Osteocyte (in vitro differentiated cells): ENCODE measurements at places on chromosomes 1 and 21. TPM values are rescaled to one million over a fixed set of nuclear protein-coding genes. Genes with fewer than 3 reads are reported as not detected.

- DNase-seq, result no peak
Observed at GRCh38 chr1:170284512-170284911, 138.8 kb downstream of the NTMT2 start.

- no peak for DNase-seq
Observed at GRCh38 chr21:14768042-14768441, 221.9 kb upstream of the SAMSN1 start.

DNA sequence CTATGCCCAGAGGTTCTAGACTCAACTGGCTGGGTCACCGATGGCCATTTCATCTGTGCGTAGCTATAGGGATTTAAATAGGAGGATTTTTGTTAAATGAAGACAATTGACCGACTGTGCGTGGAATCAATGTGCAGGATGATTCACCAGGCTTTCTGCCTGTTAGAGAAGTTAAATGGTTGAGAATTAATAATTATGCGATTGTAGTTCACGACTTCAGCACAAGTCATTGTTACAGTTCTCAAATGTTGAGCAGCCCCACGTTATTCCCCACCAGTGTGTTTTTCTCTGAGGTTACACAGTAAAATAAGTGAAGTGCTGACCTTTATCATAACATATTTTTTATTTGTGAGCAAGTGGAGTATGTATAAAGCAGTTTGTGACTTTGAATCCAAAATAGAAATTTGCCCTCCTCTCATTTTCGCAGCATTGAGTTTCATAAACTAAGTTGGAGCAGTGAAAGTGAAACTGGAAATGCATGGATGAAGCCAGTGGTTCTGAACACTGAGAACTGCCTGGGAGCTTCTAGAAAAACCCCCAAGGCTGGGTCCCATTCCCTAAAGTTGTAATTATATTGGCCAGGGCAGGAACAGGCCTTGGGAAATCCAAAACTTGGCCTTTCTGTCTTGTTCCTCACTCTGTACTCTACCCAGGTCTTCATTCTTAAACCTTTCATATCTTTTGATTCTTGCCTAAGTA lies 102.6 kb downstream of the GALNT2 start:
- DNase-seq, result peak; percentile 30

DNA sequence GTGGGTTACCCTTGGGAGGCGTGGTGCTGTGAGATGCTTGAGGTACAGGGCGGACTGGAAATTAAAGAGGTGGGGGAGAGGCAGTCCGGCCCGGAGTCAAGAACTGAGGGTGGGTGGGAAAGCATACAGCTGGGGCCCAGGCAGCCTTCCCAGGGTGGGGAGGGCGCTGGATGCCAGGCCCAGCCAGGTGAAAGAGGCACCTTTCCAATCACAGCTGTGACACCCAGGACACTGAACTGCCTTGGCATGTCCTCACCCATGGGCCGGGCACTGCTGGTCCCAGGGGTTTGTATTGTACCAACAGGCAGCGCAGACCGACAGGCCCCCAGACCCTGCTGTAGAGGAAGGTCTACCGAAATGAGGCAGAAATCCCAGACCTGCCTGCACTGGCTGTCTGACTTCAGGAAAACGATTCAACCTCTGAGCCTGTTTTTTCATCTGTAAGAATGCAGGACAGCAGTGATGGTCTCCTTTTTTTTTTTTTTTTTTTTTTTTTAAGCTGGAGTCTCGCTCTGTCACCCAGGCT lies 9.1 kb downstream of the SLC30A2 start:
- no peak for DNase-seq

GRCh38 chr1:161046605-161047228 lies 940 bp upstream of the USF1 start:
- DNase-seq, result no peak

GRCh38 chr1:214524824-214525223 lies 26.6 kb downstream of the PTPN14 start:
- no peak for DNase-seq

- no peak for DNase-seq
Observed at GRCh38 chr1:239563681-239564080, 177.3 kb downstream of the CHRM3 start.

GRCh38 chr1:56188855-56189254 lies 390.5 kb downstream of the PLPP3 start:
- no peak for DNase-seq

The RPL22 gene
- total RNA-seq, result 359 and 373 TPM in 2 replicates
